Kasumi-1 (cell line): ENCODE measurements at places on chromosomes 12 and 14.
A peak's percentile ranks its signal among the peaks of the same experiment; 100 is the strongest.

DNA sequence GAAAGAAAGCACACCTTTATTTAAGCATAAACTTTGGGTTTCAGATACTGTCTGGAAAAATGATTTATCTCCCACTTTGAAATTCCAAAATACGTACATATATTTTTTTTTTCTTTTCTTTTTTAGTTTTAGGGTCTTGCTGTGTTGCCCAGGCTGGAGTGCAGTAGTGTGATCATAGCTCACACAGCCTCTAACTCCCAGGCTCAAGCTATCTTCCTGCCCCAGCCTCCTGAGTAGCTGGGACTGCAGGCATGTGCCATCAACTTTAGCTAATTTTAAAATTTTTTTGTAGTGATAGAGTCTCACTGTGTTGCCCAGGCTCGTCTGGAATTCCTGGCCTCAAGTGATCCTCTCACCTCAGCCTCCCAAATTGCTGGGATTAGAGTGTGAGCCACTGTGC is 45.9 kb upstream of the PAPLN start:
- DNase-seq = no peak

- DNase-seq = no peak
Observed at GRCh38 chr14:95480887-95481226, 35.6 kb downstream of the SYNE3 start.

GRCh38 chr14:67538501-67538900 is 5.4 kb downstream of the PLEKHH1 start:
- no peak for DNase-seq

GRCh38 chr12:93091886-93092648 is 163.0 kb upstream of the EEA1 start:
- DNase-seq = no peak

DNA sequence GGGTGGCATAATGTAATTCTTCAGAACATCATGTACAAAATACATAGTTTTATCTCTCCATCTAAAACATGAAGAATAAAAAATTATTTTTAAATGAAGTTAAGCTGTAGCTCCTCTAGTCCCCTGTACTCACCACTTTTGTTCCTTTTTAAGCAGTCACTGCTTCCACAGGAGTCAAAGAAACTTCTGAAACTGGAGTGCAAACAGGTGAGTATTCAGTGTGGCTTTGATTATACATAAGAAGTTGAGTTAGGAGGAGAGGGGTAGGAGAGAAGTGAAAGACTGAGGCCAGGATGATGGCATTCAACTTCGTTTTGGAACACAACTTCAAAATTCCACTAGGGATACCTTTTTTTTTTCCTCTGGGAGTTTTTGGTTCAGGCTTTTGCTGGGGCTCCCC is 131.4 kb upstream of the CNTN1 start:
- no peak for DNase-seq

GRCh38 chr14:64857979-64858744 is 21.5 kb downstream of the SPTB start:
- DNase-seq = no peak

GRCh38 chr14:38107216-38107631 is 100.5 kb upstream of the SSTR1 start:
- DNase-seq = no peak

DNA sequence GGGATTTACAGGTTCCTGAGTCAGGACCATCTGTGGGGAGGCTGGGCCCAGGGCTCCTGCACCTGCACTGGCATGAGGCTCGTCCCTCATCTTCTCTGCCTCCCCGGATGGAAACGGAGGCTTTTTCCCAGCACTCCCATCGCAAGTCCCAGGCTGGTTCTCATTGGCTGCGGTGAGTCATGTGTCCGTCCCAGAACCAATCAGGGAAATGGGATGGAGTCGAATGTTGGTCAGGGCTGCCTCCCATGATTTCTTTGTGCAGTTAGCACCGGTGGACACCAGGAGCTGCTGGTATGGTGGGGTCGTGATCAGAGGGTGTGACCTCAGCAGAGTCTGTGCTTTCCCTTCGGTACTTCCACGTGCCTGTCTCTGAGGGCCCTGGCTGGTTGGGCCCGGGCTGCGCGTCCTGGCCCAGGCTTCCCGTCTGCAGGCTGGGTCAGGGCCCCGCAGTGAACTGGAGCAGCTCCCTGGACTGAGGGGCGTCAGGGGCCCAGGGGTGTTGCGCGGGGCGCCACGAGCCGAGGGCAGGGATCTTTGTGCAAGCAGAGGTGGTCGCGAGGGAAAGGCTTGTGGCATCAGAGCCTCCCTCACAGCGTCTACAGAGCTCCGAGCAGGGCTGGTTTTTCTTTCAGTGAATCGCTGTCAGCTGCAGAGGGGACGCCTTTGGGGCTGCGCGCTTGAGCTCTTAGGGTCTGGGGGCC is 168.1 kb downstream of the ADGRD1 start:
- no peak for DNase-seq

GRCh38 chr12:98873776-98874175 is 228.7 kb downstream of the APAF1 start:
- DNase-seq = no peak

- no peak for DNase-seq
Observed at GRCh38 chr12:127881371-127882140, 385.4 kb upstream of the TMEM132C start.

GRCh38 chr12:59322473-59322872 is 273.4 kb upstream of the SLC16A7 start:
- no peak for DNase-seq

GRCh38 chr12:124392667-124393413 is 97.9 kb downstream of the RFLNA start:
- no peak for DNase-seq

DNA sequence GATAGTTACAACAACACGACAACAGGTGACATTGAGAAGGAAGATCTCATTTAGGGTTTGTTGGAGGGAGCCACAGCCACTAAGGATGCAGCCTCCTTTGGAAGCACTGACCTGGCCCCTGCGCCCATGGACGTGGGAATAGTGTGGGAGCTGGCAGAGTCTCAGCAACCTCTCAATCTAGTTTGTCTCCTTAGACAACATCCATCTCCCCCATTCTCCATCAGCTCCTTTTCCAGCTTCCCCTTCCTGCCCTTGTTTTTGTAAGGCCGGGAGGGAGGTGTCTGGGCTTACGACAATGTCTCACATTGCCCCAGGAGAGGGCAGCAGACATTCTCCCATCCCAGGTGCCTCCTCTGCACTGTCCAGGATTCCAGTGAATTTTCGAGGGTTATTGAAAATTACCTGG is 170.2 kb upstream of the PZP start:
- DNase-seq = peak; percentile 9
